Activated CD4-positive, alpha-beta T cell treated with anti-CD3 and anti-CD28 coated beads, Interleukin-2, Interleukin-4, amounts not matched to agents 100 ng/mL and 50 ng/mL, durations not matched to agents 16 hours and 8 hours (primary cell): ENCODE measurements at places on chromosomes 16 and 17.

DNA sequence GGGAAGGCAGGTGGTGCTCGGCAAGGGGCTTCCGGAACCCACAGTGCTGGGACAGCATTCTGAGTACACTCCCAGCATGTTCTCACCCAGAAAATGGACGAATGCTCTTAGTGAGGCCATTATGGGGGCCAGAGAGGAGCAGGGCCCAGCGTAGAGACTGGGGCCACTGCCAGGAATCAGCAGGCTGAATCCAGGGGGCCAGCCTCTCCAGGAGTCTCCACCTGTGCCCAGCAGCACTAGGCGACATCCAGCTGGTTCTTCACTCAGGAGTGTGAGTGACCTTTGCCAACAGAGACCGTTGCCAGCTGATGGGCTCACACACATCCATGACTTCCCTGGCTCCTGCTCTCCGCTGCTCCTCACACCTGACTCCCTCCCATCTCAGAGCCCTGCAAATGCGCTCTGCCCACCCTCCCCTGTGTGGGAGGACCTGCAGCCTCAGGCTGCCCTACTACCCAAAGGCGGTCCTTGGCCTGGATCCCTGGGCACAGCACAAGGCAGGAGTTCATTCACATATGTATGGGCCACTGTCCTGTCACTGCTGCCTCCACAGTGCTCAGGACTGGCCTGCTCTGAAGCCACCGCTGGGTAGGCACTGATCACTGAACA is 5.1 kb downstream of the RHBDF1 start:
- DNase-seq: no peak

DNA sequence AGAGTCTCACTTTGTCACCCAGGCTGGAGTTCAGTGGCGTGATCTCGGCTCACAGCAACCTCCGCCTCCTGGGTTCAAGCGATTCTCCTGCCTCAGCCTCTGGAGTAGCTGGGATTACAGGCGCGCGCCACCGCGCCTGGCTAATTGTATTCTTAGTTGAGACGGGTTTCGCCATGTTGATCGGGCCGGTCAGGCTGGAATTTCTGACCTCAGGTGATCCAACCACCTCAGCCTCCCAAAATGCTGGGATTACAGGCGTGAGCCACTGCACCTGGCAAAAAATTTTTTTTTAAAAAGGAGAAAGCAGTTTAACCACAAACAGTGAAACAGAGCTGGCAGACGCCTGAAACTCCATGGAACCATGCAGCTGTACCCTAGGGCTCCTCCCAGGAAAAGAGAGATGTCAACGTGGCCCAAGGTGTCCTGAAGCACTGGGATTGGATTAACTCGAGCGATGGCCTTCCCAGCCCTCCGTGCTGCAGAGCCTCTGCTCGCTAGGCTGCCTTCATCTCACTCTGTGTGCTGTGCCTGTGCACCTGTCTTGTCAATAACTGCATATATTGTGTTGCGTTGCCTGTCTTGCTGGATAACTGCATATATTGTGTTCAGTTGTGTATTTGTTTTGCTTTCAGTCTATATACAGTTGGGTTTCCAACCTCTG is 29.6 kb upstream of the FOXK2 start:
- no peak for DNase-seq

DNA sequence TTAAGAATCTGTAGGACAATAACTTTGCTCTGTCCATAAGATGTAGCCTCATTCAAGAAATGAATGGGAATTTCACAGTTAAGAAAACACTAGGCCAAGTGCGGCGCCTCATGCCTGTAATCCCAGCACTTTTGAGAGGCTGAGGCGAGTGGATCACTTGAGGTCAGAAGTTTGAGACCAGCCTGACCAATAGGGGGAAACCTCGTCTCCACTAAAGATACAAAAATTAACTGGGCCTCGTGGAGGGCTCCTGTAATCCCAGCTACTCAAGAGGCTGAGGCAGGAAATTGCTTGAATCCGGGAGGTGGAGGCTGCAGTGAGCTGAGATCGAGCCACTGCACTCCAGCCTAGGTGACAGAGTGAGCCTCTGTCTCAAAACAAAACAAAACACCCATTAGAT is 19.9 kb upstream of the RSL1D1 start:
- no peak for DNase-seq

GRCh38 chr17:5418858-5419355 is 555 bp downstream of the NUP88 start:
- peak; percentile 78 for DNase-seq

- DNase-seq: peak; percentile 72
These were observed 40.5 kb downstream of the MYH3 start for GRCh38 chr17:10616502-10617119.

- no peak for DNase-seq
These were observed 130.0 kb downstream of the KATNIP start for GRCh38 chr16:27679899-27680298.

DNA sequence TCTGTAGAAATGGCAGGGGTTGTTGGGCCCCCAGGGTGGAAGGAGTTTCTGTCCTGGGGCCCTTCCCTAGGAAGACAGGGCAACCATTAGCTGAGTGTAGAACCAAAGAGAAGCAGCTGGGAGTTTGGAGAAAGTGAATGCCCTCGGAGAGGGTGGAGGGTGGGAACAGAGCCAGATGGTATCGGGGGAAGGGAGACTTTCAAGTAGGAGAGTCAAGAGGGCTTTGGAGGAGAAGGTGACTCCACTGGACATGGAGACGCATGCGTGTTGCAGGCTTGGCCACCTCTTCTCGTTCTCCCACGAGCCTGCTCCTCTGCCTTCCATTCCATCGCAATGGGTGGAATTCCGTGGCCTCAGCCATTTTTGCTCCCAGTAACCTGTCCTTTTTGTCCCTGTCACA is 19.4 kb downstream of the SLC47A1 start:
- no peak for DNase-seq

- DNase-seq: no peak
These were observed 22.5 kb downstream of the CLUAP1 start for GRCh38 chr16:3523281-3523680.

DNA sequence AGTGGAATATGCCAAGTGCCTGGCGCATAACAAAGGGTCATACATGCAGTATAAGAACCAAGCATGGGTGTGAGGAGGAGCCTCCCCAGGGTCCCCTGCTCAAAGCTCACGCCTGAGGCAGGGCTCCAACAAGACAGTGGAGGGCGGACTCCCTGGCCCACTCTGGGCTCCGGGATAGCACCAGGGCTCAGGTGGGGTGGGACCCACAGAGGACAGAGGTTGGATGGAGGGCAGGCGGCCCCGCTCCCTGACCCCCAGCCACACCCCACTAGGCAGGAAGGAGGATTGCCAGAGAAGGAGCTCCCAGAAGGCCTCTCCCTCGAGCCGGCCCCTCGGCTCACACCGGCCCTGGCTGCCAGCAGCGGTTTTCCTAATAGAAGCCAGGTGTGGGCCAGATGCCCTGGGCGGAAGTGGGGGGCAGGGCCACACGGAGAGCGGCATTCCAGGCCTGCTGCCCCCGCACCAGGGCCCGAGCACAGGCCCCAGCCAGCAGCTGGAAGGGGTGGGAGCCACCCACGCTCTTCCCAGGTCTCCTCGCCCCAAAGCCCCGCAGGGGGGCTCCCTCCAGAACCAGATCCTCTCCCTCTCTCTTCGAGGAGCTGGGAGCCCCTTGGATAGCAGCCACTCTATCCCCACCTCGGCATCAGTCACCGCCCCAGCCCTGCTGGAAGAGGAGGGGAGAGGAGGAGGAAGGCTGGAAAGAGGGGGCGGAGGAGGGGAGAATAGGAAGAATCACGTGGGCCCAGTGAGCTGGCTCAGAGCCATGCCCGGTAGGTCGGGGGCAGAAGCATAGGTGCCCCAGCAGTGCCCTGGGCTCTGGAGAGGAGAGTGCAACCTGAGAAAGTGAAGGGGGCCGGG is 21.0 kb downstream of the VASN start:
- DNase-seq: no peak

- no peak for DNase-seq
These were observed 13.2 kb downstream of the SLC6A4 start for GRCh38 chr17:30222251-30222650.

DNA sequence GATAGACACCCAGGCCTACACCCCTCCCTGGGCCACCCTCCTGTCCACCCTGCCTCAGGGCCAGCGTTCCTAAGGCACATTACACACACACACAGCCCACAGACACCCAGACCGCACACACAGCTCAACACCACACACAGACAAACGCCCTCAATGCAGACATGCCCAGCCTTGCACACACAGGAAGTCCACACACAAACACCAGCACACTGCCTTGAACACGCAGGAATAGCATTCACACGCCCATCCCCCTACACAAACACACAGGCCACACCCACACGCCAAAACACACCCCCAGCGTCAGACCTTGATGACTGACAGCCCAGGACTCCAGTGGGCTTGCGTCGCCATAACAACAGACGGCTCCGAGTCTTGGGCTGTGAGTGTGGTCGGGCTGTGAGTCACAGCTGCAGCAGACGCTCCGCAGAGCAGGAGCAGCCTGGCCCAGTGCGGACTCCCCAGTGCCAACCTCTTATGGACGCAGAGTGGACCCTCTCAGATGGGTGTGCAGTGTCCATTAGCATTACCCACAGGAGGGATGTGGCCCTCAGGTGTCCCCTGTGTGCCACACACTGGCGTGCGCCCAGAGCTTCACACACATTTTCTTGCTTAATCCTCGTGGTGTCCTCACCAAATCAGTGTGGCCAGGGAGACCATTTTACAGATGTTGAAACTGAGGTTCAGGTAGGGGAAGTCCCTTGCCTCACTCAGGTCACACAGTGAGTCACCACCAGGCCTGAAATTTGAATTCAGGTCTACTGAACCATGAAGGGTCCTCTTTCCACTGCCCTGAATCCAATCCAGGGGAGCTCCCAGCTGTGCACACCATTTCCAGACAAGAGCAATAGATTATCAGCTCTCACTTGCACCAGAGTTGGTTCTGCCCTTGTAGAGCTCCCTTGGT is 17.8 kb upstream of the RAI1 start:
- peak; percentile 69 for DNase-seq

- no peak for DNase-seq
These were observed 13.3 kb downstream of the CAVIN1 start for GRCh38 chr17:42409523-42410318.

- peak; percentile 60 for DNase-seq
These were observed 468 bp downstream of the IL4R start for GRCh38 chr16:27314161-27314723.

DNA sequence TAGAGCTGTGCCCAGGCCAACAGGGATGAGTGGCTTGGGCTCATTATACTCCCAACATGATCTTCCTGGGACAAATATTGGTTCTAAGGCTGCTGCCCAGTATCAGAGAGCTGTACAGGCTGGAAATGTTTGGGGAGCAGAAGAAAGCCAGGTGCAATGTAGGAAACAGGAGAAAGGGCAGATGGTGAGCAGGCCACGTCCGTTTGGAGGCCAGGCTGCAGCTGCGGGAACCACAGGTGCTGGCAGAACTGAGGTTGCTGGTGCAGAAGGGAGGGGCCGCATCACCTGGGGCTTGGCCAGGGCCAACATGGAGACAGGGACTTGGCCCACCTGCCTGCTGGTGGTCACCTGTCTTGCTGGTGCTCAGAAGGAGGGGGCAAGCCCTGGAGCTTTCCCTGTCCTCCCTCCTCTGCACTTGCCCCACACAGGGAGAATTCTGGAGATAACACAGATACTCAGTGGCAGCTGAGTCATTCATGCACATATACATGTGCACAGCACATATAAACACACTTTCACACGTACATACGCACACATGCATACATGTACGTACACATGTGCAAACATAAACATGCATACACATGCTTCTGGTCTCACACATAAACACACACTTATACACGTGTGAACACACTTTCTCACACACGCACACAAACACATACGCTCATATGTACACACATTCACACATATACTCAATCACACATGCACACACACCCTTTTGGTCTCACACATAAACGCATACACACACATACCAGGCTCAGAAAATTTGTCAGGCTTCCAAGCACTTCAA is 67.7 kb downstream of the WSCD1 start:
- DNase-seq: no peak

DNA sequence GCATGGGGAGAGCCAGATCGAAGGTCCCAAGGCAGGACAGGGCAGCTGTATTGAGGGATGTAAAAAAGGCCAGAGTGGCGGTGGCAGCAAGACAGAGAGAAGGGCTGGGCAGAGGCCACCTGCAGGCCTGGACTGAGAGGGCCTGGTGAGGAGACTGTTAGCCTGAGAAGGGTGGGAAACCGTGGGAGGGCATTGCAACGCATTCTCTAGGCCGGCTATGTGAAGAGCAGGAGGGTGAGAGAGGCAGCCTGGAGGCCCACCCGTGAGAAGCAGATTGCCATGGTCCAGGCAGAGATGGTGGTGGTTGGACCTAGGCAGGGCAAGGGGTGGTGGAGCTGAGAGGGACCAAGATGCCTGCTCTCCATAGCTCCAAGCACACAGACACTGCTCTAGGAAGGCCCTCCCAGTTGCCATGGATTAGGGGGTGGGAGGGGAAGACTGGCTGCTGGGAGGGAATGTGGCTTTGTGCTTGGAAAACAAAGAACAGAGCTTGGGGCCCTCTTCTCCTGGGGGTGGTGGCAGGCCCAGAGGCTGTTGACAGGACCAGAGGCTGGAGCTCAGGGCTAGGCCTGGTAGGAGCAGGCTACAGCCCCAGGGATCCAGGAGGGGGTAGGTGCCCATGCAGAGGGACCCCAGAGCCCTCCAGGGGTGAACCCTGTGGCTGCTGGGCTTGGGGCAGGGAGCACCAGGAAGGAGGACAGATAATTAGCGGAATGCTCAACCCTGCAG is 12.4 kb upstream of the TCAP start:
- DNase-seq: no peak

DNA sequence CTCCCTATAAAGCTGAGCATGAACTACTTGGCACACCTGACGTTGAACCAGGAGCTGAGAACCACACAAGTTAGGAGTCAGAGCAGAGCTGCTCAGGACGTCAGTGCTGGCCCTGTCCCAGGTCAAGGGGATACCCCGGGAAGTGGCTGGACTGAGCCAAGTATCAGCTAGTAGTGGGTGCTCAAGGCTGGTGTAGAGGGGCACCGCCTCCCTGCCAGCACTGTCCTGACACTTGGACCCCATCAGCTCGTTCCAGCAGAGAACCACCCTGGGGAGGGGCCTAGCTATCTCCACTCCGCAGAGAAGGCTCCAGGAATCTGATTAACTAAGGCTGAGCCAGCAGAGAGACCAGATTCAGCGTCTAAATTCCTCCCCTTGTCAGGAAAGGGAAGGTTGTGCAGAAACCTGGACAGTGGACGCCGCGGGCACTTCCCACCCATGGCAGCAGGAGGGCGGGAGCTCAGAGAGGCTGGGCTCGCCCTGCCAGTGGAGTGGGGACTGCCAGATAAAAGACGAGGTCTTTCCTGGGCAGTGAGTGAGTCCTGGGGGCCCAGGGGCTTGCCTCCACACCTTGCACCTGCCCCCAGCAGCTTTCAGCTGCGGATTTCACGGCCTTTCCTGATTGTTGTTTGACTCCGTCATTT is 21.0 kb downstream of the C16orf90 start:
- DNase-seq: no peak

DNA sequence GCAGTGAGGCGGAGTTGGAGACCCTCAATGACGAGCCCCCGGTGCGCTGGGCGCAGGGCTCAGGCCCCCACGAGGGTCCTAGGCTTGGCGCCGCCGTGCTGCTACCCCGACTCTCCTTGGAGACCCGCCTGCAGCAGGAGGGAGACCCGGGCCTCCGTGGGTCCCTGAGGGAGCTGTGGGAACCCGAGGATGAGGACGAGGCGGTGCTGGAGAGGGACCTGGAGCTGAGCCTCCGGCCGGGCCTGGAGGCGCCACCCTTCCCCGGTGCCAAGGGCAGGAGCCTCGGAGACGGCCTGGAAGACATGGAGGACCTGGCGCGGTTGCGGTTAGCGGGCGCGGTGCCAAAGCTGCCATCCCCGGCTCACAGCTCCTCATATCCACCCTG is 2.3 kb downstream of the MYO15B start:
- no peak for DNase-seq

- no peak for DNase-seq
These were observed 539 bp downstream of the LRRC45 start for GRCh38 chr17:82023447-82024241.

- no peak for DNase-seq
These were observed 802 bp downstream of the CYLD start for GRCh38 chr16:50742576-50743200.
